ENCODE measurements at places on chromosomes 11 and 22. TPM values are rescaled to one million over a fixed set of nuclear protein-coding genes. Genes with fewer than 3 reads are reported as not detected.

GRCh38 chr22:41683052-41683451 is 5.6 kb downstream of the SNU13 start:
- no peaks in the 10 kb centered on the region for H3K27me3 ChIP-seq
- H3K27ac ChIP-seq: peak overlapping the region; percentile 93
- peak overlapping the region; percentile 99 for H3K4me3 ChIP-seq
- DNase-seq: no peak
- H3K36me3 ChIP-seq: peaks cover 29% of the 10 kb centered on the region

The TSPAN32 gene
- 5.5 TPM for total RNA-seq

The PPFIBP2 gene
- 8.8 TPM for total RNA-seq

The OR8A1 gene
- not detected for total RNA-seq

- no peaks in the 10 kb centered on the region for H3K4me1 ChIP-seq
- no peak overlapping the region for H3K4me3 ChIP-seq
- peaks cover 10% of the 10 kb centered on the region for H3K36me3 ChIP-seq
- no peak overlapping the region for H3K27ac ChIP-seq
Measured at GRCh38 chr22:38236786-38237185, 35.0 kb downstream of the MAFF start.

DNA sequence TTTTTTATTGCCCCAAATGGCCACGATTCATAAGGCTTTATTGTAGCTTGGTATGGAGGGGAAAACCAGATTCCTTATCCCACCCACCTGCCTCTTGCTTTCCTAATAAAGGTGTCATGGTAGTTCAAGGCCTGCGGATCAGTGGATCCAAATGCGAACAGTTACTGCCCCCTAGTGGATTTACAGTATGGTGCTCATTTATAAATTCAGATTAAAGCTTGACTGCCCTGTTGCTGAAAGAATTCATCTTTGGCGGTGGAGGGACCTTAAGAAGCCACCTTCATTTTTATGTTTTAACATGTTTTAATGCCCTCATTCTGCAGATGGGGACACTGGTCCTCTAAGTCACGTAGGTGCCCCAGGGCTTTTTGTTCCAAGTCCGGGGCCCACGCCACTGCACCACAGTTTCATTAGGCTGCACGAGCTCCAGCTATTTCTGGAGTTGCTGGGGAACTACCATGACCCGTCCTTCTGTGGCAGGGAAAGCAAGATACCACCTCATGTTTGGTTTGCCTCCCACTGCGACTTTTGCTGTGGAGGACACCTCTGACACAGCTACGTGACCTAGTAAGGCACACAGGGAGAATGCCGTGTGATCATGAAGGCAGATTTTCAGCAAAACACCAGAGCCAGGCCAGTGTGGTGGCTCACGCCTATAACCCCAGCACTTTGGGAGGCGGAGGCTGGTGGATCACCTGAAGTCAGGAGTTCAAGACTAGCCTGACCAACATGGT is 15.6 kb upstream of the INCENP start:
- H3K4me3 ChIP-seq: no peak overlapping the region
- H3K27me3 ChIP-seq: no peaks in the 10 kb centered on the region
- H3K4me1 ChIP-seq: peaks cover 17% of the 10 kb centered on the region
- no peak overlapping the region for H3K27ac ChIP-seq
- DNase-seq: peak; percentile 34

DNA sequence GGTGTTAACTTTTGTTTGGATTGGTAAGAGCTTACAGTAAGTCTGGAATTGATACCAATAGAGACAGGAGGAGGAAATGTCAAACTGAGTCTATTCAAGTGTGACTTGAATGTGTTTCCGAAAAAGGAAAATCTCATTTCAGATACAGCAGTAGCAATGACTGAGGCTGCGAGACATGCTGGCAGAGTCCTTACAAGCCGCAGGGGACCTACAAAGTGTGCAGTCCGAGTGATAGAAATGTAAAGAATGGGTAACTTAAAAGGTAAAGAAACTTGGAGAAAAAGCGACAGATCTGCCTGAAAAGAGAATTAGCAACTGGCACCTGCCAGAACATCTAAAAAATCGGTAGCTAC is 444 bp downstream of the CWF19L2 start:
- peak; percentile 27 for DNase-seq
- no peaks in the 10 kb centered on the region for H3K27me3 ChIP-seq
- peaks cover 5% of the 10 kb centered on the region for H3K36me3 ChIP-seq
- H3K27ac ChIP-seq: peak overlapping the region; percentile 77

- H3K27ac ChIP-seq: peak overlapping the region; percentile 73
- no peaks in the 10 kb centered on the region for H3K36me3 ChIP-seq
- H3K4me3 ChIP-seq: peak overlapping the region; percentile 80
- peak; percentile 70 for DNase-seq
Measured at GRCh38 chr11:133955081-133955891, 1.5 kb downstream of the IGSF9B start.

The FAM227A gene
- total RNA-seq: 0.36 TPM

DNA sequence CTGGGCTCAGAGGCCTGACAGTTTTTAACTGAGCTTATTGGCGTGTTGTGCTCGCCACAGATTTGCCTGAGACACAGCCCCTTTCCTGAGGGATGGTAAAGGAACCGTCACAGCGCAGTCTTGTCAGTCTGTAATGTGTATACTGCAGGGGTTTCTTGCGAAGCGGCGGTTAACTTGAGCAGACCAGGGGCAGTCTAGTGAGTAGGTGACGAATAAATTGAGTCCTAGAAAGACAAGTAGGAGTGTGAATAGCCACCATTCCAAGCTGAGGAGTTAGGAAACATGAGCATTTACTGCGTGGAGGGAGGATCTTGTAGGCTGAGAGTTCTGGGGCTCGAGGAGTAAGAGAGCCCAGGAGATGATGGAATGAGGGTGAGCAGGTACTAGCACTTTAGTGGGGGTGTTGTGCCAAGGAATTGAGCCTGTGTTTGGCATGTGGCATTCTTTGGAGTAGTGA is 1.4 kb downstream of the MED15 start:
- DNase-seq: peak; percentile 14
- H3K27ac ChIP-seq: peak overlapping the region; percentile 93
- no peaks in the 10 kb centered on the region for H3K27me3 ChIP-seq

DNA sequence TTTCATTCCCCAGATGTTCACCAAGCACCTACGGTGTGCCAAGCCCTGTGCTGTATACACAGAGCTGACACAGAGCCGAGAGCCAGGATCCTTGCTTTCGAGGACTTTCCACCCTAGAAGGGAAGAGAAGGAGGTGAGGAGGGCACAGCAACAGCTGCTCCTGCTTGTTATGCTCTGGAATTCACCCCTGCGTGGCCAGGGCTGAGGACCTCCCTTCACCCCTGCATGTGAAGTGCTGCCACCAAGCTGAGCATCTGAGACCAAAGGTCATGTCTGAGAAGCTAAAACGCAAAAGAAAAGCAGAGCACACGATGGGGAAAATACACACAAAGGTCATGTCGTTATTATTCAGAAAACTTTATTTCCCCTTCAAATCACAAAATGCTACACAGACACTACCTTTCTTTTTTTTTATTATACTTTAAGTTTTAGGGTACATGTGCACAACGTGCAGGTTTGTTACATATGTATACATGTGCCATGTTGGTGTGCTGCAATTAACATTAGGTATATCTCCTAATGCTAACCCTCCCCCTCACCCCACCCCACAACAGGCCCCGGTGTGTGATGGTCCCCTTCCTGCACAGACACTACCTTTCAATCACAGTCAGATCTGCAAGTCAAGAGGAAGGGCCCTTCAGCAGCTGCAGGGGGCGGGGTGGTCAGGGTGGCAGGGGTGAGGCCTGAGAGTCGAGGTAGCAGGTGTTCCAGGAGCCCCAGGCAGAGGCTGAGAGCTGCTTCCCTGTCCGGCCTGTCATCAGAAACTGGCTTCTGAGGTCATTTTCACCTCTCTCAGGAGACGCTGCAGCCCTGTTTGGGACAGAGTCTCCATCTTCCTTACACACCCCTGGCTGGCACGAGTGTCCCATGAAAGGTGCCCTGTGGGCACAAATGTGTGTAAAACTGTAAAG is 40.1 kb upstream of the PRR5 start:
- H3K27ac ChIP-seq: no peak overlapping the region
- no peak for DNase-seq
- H3K4me1 ChIP-seq: peaks cover 27% of the 10 kb centered on the region
- H3K27me3 ChIP-seq: no peaks in the 10 kb centered on the region
- no peak overlapping the region for H3K4me3 ChIP-seq

DNA sequence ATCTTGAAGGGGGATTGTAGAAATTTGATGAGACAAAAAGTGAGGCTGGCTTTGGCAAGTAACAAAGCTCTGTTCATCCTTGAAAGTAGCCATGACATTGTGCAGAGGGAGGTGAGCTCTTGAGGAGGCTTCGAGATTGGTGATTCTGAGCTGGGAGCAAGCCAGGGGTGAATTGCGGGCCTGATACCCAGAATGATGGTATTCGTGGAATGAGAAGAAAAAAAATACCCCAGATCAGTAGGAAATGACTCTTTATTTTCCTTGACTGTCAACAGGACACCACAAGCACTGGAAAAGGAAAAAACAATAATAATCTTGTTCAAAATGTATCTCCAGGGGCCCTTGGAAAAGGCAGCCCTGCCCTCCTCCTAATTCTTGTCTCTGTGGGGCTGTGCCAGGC is 62.7 kb downstream of the TSPAN18 start:
- H3K4me3 ChIP-seq: no peak overlapping the region
- no peaks in the 10 kb centered on the region for H3K27me3 ChIP-seq
- H3K36me3 ChIP-seq: no peaks in the 10 kb centered on the region
- H3K27ac ChIP-seq: no peak overlapping the region
- no peak for DNase-seq

- no peak overlapping the region for H3K27ac ChIP-seq
- H3K27me3 ChIP-seq: no peaks in the 10 kb centered on the region
- DNase-seq: no peak
Measured at GRCh38 chr11:70364178-70364577, 34.2 kb upstream of the CTTN start.

DNA sequence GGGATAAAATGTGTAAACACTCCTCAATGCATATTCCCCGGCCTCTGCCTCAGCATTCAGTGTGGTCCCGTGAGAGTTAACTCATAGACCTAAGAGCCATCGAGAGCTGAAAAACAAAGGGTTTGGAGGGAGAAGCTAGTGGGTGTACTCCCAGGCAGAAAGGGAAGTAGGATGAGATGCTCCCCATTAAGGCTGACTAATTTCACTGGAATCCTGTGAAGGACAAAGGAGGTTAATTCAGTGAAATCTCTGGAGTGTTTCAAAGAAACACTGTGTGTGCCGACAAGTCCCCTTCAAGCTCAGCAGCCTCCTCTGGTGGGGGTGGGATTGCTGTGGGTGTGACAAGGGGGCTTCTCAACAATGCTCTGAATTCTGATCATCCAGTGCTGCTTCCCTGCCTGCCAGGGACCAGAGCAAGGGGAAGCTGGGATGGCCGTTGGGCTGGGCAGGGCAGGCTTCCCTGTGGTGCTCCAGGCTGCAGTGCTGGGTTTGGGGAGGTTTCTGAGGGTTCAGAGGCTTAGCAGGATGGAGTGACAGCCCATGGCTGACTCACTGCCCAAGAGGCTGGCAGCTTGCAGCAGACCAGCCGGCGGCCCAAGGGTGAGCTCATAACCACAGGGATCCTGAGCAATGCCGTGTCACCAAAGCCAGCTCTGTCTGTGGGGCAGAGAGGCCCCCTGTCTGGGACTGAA is 61.4 kb upstream of the BMAL1 start:
- no peaks in the 10 kb centered on the region for H3K27me3 ChIP-seq
- H3K4me3 ChIP-seq: no peak overlapping the region
- H3K4me1 ChIP-seq: peaks cover 3% of the 10 kb centered on the region
- peak; percentile 75 for DNase-seq

The C11orf42 gene
- not detected for total RNA-seq

The PHF21B gene
- not detected for total RNA-seq

The ZNF280B gene
- 2.4 TPM for total RNA-seq

The OR56A1 gene
- total RNA-seq: not detected

DNA sequence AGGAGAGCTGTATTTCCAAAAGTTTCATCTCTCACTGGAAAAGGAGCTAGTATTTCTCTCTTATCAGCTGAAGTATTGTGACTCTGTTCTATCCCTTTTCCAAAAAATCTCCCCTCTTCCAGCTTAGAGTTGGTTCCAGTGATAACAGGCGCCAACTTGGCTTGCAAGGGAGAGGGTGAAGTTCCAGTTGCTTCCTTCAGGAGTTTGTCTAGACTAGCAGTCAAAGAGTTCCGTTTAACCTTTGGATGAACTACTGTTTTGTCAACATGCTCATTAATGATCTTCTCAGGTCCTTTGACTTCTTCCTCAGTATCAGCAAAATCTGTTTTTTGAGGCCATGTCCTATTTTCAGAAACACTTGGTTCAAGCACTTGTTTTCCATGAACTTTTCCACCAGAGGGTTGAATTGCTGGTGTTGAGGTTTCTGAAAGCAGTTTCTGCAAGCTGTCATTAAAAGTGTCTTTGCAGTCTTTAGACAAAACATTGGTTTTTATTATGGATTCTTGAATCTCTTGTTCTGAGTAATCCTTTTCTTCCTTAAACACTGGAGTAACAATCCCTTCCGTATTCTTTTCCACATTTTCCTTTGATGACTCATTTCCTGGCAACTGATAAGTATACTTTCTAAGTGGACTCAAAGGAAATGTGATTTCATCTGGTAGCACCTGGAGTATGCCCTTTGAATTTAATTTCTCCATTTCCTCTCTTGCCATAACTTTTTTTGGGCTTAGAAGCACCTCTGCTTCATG is 39.7 kb upstream of the CCDC89 start:
- no peak overlapping the region for H3K27ac ChIP-seq
- H3K4me1 ChIP-seq: no peaks in the 10 kb centered on the region
- H3K27me3 ChIP-seq: no peaks in the 10 kb centered on the region
- H3K36me3 ChIP-seq: peaks cover 6% of the 10 kb centered on the region

The ARSA gene
- 23.9 TPM for total RNA-seq

Data from activated CD4-positive, alpha-beta memory T cell treated with anti-CD3 and anti-CD28 coated beads for 36 hours (primary cell).